Fibroblast of lung (primary cell): ENCODE measurements at places on chromosomes 6 and 20. TPM values are rescaled to one million over a fixed set of nuclear protein-coding genes. Genes with fewer than 3 reads are reported as not detected.

DNA sequence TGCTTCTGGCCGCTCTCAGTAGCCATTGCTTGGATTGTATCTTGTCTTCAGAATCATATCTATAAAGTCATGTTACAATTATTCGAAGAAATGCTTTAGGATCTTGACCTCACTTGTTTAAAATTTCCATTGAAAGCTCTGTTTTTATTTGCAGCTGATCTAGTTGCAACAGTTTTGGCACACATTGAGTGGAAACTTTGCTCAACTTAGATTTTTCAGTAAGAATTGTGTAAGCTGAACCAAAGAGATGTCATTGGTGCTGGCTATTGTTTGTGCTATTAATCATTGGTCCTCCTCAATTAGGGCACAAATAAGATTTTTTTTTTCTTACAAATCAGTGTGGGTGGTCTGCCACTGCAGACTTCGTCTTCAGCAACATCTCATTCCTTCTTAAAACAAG lies 649.2 kb downstream of the MMUT start:
- peak; percentile 6 for DNase-seq

DNA sequence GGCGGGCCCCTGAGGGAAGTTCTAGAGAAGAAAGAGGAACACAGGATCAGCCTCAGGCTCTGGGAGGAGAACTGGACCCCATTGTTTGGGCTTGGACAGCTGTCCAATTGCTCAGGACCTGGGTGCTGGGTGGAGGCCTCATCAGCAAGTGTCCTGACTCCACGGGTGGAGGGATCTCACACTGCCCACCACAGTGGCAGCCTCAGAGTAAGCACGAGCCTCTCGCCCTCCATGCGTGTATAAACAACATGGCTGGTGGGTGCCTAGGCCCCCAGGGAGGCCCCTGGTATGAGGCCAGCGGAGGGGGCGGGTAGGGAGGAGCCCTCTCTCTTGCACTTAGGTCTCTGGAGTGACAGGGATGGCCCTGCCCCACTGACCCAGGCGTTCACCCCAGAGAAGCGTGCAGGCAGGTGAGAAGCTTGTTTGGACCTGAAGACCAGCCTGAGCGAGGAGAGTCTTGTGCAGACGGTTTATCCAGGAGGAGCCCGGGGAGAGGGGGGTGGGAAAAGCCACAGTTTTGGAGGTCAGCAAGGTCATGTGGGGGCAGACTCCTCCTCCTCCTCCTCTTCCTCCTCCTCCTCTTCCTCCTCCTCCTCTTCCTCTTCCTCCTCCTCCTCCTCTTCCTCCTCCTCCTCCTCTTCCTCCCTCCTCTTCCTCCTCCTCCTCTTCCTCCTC lies 41.9 kb upstream of the BHLHE23 start:
- no peak for DNase-seq

GRCh38 chr20:23257106-23257761 lies 93.4 kb upstream of the NXT1 start:
- DNase-seq, result no peak

The TREML2 gene
- not detected in 2 replicates for polyA plus RNA-seq

DNA sequence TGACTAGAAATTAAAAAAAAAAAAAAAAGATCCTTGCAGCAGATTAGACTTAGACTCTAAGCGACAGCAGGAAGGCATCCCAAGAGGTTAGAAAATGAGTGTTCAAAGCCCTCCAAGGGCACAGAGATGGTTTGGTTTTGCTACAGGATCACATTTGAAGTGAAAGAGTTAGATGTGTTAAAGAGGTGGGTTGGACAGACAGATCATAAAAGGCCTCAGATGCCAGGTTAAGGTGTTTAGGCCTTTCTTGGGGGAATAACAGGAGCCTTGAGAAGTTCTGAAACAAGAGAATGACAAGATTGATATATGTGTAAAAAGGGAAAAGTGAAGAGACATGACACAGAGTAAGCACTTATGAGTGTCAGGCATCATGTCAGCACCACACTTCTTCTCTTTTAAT lies 107.5 kb downstream of the FYN start:
- DNase-seq, result no peak

DNA sequence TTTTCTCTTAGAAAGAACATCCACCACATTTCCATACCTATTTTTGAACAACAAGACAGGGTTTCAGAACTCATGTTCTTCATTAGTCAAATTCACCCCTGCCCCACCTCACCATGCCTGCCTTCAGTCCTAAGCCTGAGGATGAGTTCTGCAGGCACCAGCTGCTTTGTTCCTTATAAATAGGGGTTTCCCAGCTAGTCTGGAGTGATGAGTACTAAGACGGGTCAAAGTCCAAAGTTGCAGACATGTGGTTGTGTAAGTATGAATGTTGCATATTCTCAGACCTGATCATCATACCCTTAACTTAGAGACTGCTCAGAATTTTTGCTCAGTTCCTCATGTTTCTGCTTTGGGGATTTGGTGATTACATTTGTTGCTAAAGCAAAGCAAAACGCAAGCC lies 257.7 kb upstream of the CDYL start:
- peak; percentile 61 for DNase-seq

DNA sequence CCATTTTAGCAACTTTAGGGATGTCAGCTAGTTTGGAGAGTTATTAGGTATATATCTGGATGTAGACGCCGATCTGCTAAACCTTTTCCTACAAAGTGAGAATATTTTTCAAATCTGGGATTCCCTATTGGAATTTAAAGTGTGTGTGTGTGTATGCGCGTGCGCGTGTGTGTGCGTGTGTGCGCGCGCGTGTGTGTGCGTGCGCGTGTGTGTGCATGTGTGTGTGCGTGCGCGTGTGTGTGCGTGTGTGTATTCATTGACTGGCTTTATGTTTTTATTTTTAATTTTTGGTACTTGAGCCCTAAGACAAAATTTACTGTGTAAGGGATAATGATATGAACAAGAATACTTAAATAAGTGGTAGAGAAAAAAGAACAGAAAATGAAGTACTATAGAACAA lies 8.1 kb downstream of the PRL start:
- DNase-seq, result no peak

The CTSA gene
- polyA plus RNA-seq, result 364 and 413 TPM in 2 replicates

The FBXO30 gene
- 9.5 and 11.6 TPM in 2 replicates for polyA plus RNA-seq

DNA sequence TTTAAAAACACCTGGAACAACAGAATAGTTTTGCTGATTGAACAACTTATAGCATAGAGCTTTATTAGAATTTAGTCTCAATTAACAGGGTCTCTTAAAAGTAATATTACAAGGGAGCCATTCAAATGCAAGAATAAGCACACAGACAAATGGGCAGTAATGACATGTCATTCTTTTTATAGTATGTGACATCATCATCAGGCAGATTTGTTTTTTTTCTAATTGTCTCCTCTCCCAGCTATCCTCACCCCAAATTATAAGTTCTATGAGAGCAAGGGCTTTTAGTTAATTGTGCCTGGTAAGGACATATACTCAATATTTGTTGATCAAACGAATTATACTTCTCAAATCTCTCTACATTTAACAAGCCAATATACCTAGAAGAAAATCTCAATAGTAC lies 11.0 kb downstream of the PGM3 start:
- DNase-seq, result no peak

The APCDD1L gene
- polyA plus RNA-seq, result 0.18 and 1.6 TPM in 2 replicates

The PACSIN1 gene
- 0.02 TPM in 1 of 2 replicates, not detected in the other for polyA plus RNA-seq

GRCh38 chr6:144410059-144410458 lies 124.9 kb downstream of the UTRN start:
- no peak for DNase-seq

GRCh38 chr20:18835466-18836256 lies 22.1 kb downstream of the SCP2D1 start:
- no peak for DNase-seq

DNA sequence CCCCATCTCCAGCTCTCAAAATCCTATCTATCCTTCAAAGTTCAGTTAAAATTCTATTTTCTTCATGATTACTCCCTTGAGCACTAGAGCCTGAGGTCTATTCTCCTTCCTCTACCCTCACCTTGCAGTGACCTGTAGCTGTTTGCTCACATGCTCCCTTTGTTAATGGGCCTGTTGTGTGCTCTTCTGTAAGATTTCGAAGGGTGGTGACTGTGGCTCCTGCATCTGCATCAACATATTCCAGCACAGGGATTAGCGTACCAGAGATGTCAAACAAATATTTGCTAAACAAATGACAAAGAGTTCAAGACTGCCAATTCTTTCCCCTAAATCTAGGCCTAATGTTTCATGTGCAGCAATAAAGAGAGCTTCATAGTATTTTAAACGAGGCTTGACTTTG lies 69.5 kb downstream of the ELOVL5 start:
- DNase-seq, result no peak

DNA sequence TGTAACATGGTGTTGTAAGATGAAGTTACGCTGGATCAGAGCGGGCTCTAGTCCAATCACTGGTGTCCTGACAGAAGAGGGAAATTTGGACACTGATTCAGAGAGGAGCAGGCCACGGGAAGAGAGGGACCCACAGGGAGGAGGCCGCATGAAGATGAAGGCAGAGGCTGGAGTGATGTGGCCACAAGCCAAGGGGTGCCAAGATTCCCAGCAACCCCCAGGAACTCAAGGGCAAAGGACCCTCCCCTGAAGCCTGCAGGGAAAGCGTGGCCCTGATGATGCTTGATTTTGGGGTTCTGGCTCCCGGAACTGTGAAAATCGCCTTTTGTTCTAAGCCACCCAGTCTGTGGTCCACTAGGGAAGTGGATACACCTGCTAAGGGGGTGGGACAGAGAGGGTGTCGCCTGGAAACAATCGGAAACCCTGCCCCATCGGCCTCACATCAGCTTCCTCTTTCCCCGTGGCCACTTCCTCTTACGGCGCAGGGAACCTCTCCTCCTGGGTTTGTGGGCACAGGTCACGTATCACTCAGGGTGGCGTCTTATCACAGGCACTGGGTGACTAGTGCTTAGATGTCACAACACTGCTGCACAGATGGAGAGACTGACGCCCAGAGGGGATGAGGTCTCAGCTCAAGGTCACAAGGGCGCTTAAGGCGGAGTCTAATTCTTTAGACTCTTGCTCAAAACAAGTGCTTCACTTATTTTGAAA lies 58.0 kb downstream of the SULF2 start:
- no peak for DNase-seq

GRCh38 chr6:7769702-7770101 lies 43.8 kb downstream of the BMP6 start:
- peak; percentile 15 for DNase-seq

The TMC2 gene
- not detected in 2 replicates for polyA plus RNA-seq

DNA sequence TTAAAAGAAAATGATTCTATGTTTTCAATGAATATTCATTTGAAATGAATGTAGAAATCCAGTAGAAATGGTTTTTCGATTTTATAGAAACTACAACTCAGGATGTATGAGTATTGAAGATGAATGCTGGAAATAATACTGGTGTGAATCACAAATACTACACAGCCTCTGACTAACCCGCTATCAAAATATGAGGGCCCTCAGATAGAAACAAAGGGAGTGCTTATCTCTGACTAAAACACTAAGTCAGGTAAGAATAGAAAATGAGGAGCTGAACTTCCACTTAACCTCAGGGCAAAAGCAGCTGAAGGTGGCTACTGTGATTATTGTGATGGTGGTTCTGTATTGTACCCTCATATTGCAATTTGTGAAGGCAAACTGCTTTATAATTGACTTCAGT lies 220.9 kb upstream of the RNF217 start:
- no peak for DNase-seq

GRCh38 chr6:36760685-36761435 lies 63.2 kb downstream of the RAB44 start:
- no peak for DNase-seq

DNA sequence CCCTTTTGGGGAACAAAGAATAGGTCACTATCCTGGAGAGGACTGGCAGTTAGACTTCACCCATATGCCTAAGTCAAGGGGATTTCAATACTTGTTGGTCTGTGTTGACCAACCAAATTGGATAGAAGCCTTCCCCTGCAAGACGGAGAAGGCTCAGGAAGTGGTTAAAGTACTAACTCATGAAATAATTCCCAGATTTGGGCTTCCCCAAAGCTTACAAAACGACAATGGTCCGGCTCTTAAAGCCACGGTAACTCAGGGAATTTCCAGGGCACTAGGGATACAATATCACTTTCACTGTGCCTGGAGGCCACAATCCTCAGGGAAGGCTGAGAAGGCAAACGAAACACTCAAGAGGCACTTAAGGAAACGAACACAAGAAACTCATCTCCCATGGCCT lies 223.1 kb downstream of the GMPR start:
- no peak for DNase-seq

DNA sequence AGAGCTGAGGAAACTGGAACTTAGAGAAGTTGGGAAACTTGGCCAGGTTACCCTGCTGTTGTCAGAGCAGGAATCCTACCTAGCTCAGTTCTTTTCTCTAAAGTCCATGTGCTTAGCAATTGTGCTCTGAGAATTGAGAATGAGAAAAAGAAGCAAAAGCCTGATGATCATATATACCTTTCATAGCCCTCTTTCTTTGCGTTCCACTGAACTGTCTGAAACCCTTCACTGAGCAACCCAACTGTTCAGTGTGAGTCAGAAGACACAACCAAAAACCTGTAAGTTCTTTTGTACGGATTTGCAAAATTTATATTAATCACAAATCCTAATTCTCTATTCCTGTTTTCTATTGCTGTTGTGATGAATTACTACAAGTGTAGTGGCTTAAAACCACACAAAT lies 80.6 kb downstream of the PHF3 start:
- DNase-seq, result no peak

DNA sequence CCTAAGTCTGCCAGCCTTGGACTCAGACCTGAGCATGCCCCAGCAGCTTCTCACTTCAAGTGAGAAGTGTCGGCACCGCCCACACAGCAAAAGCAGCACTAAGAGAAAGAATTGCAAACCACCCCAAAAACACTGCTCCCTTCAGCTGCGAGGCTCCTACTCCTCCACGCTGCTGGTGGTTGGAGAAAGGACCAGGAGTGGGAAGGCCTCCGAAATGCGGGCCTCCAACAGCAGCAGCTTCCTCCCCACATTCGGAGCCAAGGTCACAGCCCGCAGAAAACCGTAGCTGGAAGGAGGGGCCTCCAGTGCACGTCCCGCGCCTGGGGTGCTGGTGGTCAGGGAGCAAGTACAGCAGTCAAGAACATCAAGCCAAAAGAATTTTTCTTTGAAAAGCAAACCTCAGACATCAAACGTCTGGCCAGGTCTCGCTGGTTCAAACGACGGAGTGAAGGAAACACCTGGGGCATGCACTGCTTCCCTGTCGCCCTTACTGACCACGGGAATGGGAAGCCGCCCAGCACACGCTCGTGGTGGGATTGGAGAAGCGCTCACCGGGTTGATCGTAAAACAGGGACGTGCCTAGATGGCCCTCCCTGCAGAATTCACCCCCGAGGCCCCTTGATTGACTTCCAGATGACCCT lies 185.6 kb upstream of the CST7 start:
- no peak for DNase-seq

The TMEM63B gene
- 32.2 and 47.6 TPM in 2 replicates for polyA plus RNA-seq

DNA sequence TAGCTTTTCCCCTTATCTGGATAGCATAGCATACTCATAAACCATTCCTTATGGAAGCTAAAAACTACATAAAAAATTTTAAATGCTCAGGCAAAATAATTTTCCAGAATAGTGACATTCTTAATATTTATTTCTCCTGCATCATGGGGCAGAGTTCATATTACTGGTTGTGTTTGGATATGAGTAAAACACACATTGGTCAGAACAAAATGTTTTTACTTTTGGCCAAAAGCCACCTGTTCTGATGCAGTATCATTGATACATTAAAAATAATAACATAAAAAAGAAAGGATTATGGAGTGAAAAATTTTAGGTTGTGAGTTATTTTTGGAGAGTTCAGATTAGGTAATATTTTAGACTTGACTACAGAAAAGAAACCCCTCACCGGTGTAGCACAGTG lies 33.6 kb downstream of the TRAM2 start:
- peak; percentile 34 for DNase-seq

- no peak for DNase-seq
Observed at GRCh38 chr6:43146709-43147688, 24.1 kb upstream of the SRF start.
